ENCODE measurements at places on chromosomes 7 and 10. TPM values are rescaled to one million over a fixed set of nuclear protein-coding genes. Genes with fewer than 3 reads are reported as not detected.

ADIRF gene
- 91.2 TPM for total RNA-seq

AKR1D1 gene
- not detected for total RNA-seq

PTTG1IP2 gene
- not detected for total RNA-seq

ZNF783 gene
- 8.9 TPM for total RNA-seq

CYP3A5 gene
- total RNA-seq, result 52.6 TPM

SFTPA1 gene
- 0.77 TPM for total RNA-seq

UBE2H gene
- total RNA-seq, result 65.8 TPM

SCIN gene
- total RNA-seq, result 20.8 TPM

NOM1 gene
- 12.7 TPM for total RNA-seq

FMC1 gene
- 21.6 TPM for total RNA-seq

CALCR gene
- total RNA-seq, result not detected
